ENCODE measurements at places on chromosomes 16 and 17. TPM values are rescaled to one million over a fixed set of nuclear protein-coding genes. Genes with fewer than 3 reads are reported as not detected.

DNA sequence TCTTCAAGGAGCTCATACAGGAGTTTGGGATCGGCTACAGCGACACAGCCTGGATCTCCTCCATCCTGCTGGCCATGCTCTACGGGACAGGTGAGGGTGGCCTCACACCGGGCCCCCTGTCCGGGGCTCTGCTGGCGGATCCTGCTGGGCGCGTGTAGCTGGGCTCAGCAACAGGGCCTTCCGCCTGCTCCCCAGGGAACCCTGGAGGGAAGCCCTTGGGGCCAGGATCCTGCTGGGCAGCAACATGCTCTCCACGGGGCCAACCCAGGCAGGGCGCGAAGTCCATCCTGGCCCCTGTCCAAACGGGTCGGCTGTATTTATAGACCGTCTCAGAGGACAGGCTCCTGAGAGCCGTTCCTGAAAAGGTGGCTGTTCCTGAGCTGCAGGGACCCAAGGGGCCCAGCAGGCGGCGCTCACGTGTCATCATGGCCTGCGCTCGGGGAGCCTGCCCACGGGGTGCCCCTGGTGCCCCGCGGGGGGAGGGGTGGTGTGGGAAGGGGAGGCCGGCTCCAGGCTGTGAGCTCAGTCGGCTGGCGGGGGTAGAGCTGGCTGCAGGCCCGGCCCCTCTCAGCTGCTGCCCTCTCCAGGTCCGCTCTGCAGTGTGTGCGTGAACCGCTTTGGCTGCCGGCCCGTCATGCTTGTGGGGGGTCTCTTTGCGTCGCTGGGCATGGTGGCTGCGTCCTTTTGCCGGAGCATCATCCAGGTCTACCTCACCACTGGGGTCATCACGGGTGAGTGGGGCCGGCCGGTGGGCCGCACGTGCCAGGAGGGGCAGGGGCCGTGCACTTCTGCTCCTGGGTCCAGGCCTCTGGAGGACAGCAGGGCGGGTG, 7.5 kb downstream of the SLC16A3 start:
- DNase-seq: no peak

The GPR179 gene
- polyA plus RNA-seq: 0.60 TPM

DNA sequence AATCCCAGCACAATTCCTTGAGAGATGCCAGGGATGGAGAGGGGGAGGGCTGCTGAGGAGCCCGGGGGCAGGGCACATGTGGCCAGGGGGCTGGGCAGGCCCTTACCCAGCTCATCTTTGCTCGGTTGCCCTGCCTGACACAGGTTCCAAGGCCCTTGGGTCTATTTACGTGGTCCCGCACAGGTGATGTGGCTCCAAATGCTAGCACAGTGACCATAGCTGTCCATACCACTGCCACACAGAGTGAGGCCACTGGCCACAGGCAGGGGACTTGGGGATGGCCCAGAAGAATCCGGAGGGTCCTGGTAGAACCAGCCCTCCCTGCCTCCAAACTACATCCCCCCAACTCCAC, 10.0 kb upstream of the PRR29 start:
- no peak for DNase-seq

The CORO6 gene
- polyA plus RNA-seq: 3.4 TPM

DNA sequence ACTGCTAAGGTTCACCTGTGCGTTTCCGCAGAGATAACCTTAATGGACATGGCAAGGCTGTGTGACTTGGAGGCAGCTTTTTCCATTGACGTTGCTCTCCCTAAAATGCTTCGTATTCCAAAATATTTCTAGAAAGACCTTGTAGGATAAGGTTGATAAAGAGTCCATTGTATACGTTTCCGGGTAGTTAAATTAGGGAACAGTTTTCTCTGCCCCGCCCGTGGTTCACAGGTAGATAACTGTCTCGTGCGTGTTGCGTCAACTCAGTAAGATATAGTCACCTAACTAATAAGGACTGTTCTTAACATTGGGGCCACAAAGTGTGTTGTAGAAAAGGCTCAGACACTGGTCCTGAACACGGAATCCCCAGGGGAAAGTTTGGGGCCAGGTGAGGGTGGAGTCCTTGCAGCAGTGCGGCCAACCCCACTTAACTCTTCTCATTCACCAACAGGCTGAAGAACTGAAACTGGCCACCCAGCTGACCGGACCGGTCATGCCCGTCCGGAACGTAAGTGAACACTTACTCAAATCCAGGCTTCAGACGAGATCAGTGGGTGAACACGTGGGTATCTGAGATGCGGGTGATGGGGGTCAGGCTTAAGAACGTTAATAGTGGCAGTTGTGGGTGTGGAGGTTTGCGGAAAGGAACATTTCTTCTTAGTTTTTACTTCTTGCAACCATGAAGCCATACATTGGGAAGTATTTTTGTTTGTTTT, 1.6 kb downstream of the RPL13 start:
- DNase-seq: no peak

DNA sequence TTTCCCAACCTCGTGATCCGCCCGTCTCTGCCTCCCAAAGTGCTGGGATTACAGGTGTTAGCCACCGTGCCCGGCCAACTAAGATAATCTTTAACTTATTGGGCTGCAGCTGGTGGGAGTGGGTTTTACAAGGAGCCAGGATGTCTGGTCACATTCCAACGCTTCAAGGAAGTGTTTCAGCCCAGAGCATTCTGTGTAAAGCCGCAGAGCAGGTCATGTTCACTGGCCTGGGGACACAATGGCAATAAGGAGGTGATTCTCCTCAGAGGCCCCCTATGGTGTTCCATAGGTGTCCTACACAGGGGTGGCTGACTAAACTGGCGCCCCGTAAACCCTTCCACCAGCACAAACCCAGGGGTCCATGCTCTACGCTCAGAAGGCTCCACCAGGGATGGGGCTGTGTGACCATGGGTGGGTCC, 1.2 kb downstream of the QPRT start:
- DNase-seq: no peak

- DNase-seq: peak; percentile 45
Measured at GRCh38 chr17:82195675-82196672, 16.7 kb downstream of the CCDC57 start.

GRCh38 chr17:31275116-31275515, 21.9 kb downstream of the OMG start:
- no peak for DNase-seq

- DNase-seq: no peak
Measured at GRCh38 chr16:28145796-28146195, 66.0 kb downstream of the XPO6 start.

The PAM16 gene
- 23.2 TPM for polyA plus RNA-seq

DNA sequence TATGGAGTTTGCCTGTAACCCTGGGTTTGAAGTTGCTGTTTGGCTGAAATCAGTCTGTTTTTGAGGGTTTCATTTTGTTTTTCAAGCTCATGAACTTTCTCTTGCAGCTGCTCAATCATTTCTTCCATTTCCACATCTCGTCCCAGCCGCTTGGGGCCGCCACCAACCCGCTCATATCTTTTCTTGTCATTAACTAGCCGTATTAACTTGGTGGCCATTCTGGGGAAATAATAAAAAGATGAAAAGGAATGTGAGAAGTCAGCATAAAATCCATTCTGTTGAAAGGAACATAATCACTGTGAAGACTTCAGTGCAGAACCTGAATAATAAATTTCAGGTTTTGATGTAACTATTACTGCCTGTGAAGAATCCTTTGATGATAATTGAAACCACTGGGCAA, 11.5 kb downstream of the RPGRIP1L start:
- DNase-seq: no peak

DNA sequence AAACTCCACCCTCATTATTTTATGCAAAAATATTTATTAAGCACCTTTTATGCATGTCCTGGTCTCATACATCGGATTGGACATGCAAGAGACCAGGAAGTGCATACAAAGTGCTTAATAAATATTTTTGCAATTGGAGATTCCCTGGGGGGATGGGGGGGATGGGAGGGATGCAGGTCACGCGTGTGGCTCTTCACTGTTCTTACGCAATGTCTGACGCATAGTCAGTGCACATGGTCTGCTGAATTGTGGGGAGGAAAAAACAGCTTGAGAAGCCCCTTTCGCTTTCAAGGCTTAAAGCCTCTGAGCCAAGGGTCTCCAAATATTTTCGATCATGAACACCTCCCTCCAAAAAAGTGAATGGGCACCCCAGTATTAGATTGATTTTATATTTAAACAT, 96.7 kb upstream of the XYLT1 start:
- no peak for DNase-seq

The SOX8 gene
- 3.1 TPM for polyA plus RNA-seq

DNA sequence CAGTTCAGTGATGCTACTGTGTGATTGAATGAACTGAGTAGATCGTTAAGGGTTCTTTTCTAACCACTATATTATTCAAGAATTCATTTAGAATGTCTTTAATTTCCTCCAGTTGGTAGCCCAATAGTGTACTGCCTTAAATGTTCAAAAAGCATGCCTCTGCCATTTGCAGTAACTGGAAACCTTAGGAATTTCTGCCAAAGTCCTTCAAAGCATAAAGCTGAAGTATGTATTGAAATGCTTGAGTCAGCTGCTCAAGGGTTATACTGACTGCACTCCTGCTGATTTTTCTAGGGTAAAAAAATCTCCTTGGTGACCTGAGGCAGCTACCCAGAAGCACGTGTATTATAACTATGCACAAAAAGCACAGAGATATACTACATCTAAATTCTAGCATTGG, 56.5 kb downstream of the SNTB2 start:
- peak; percentile 58 for DNase-seq

GRCh38 chr17:40622509-40622928, 25.1 kb downstream of the SMARCE1 start:
- DNase-seq: no peak

DNA sequence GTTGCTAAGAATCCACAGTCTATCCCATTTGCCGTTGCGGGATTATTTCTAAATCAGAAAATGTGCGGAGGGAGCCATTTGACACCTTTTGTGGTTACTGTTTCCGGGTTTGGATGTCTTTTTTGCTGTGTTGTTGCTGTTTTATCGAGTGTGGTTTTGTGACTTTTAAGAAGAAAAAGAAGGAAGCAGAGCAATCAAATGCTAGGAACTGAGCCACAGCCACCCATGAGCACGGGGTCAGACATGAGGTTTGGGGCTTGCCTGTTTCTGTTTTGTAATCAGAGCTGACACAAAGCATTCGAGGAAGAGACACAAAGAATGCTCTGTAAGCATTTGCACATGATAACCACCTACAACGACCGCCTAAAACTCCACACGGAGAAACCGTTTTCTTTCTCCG, 53.1 kb upstream of the CHMP6 start:
- no peak for DNase-seq

The OR4D2 gene
- not detected for polyA plus RNA-seq

The PIK3R5 gene
- 2.2 TPM for polyA plus RNA-seq

DNA sequence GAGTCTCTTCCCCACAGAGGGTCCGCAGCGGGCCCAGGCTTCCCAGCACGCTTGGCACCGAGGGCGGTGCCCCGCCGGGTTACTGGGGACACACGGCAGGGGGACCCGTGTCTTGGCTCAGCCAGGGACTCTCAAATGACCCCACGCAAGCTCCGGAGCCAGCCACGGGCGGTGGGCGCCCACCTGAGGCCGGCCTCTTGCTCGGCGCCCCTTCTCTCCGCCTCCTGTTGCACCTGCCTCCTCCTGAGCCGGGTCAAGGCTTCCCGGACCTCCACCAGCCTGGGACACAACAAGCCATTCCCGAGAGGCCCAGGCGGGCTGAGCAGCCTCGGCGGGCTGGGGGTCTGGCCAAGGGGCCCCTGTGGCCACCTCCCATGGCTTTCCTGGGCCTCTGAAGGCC, 1.7 kb downstream of the CCDC154 start:
- no peak for DNase-seq
